Activated T-helper 1 cell treated with Interleukin-2 at 50 U/mL for 16 hours (primary cell): ENCODE measurements at places on chromosomes 4 and X.

DNA sequence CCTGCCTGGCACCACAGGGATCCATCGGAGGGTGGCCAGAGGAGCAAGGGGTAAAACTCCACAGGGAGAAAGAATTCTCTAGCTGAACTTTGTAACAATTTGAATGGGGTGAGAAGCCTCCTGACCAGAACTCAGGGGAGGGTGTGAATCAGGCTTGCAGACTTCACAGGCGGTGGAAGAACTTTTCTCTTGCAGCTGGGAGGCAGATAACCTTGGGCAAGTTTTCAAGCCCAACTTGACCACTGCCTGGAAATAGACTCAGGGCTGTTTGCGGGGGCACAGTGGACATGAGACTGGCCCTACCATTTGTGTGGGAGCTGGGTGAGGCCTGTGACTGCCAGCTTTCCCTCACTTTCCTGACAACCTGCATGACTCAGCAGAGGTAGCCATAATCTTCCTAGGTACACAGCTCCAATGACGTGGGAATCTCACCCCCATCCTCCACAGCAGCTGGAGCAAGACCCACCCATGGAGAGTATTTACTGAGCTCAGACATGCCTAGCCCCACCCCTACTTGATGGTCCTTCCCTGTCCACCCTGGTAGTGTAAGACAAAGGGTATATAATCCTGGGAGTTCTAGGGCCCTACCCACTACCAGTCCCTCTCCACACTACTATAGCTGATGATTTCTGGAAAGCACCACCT, 210.0 kb upstream of the AGTR2 start:
- DNase-seq: no peak

- no peak for DNase-seq
Observed at GRCh38 chr4:53522334-53522733, 69.0 kb downstream of the LNX1 start.

DNA sequence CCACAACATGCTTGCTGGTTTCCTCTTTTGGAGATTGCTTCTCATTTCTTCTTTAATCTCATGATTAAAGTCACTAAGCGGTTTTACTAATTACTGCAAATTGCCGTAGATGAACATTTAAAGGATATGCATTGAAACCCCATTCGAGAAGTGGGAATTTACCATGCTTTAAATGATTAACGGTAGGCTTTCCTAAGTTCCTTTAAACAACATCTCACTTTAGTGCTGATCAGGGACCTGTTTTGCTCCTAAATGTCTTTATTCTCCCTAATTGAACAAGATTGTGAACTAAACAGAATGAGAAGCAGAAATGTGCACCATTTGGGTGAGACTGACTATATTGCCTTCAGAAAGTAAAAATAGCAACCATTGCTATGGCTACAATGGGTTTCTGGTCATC, 430.3 kb downstream of the GALNTL6 start:
- DNase-seq: no peak

- DNase-seq: no peak
Observed at GRCh38 chr4:113840861-113841260, 79.3 kb upstream of the CAMK2D start.

- no peak for DNase-seq
Observed at GRCh38 chr4:44760142-44760898, 34.0 kb upstream of the GNPDA2 start.

DNA sequence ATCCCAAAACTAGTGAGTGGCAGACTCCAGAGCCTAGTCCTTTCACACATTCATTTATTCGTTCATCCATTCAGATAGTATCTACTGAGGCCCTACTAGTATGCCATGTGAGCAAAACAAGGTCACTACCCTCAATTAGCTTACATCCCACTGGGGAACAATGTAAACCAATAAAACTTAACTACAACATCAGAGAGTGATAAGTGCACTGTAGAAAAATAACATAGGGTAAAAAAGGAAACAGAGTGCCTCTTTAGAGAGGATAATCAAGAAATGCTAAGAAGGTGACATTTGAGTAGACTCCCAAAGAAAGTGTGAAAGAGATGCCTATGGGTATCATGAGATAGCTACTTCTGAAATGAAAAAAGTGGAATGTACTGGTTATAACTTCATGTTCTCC, 18.5 kb downstream of the PAPSS1 start:
- DNase-seq: no peak

GRCh38 chr4:125297116-125297515, 17.6 kb upstream of the FAT4 start:
- DNase-seq: no peak

DNA sequence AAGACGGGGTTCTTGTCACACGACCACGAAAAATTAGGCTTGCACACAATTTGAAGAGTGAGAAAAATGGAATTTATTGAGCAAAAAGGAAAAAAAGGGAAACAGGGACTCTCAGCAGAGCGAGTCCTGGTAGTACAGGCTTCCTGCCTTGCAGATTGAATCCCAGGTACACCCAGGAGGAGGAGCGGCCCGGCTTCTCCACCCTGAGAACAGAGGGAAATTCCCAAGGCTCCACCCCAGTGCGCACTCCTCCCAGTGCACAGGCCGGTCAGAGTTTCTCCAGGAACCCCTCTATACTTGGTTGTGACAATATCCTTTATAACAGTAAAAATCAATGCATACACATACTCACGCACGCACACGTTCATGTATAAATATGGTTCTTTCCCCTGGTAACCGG, 22.0 kb downstream of the SLC4A4 start:
- DNase-seq: no peak

- DNase-seq: no peak
Observed at GRCh38 chrX:27675493-27675892, 85.3 kb downstream of the DCAF8L2 start.

DNA sequence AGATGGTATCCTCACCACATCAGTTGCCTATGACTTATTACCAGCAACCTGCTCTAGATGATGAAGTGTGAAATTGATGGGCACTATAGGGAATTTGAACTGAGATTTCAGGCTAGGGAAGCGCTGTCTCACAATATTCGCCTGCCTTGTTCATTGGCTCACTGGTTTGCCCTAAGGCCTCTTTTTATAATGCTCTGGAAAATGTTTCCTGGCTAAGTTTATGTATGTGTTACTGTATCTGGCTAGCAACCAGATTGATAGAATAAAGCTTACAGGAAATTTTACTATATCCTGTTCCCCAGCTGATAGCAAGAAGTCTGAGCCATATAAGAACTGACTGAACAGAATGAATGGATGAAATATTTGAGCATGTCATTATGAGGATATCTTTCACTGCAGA, 71.6 kb downstream of the GSTCD start:
- no peak for DNase-seq

- DNase-seq: peak; percentile 51
Observed at GRCh38 chr4:2412534-2412884, 5.9 kb downstream of the ZFYVE28 start.

- DNase-seq: no peak
Observed at GRCh38 chr4:86543560-86544309, 50.4 kb upstream of the PTPN13 start.

DNA sequence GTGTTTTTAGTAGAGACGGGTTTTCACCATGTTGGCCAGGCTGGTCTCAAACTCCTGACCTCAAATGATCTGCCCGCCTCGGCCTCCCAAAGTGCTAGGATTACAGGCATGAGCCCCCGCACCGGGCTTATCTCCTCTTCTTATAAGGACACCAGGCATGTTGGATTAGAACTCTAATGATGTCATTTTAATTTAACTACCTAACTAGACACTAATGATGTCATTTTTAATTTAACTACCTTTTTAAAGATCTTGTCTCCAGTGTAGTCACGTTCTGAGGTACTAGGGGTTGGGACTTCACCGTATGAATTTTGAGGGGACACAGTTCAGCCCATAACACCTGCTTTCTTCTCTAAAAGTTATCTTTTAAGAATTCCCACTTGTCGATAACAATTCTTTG, 37.7 kb upstream of the MAGED1 start:
- DNase-seq: no peak

DNA sequence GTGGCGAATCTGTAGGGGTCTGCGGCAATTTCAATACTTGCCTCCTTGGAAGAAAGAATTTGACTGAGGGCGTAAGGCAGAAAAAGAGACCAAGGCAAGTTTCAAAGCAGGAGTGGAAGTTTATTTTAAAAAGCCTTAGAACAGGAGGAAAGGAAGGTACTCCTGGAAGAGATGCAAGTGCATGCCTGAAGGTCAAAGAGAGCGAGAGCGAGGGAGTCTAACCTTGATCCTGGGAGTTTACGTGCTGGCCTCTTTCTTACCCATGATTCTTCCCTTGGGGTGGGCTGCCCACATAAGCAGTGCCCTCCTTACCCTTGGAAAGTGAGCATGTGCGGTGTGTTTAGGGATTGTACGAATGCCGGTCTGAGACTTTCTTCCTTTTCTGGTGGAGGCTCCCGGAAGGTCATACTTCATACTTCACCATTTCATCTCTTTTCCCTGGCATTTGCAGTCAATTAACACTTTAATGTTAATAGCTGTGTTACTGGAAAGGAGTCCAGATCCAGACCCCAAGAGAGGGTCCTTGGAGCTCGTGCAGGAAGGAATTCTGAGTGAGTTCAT, 40.0 kb downstream of the ARSD start:
- no peak for DNase-seq

GRCh38 chr4:8364848-8365350, 75.6 kb downstream of the ACOX3 start:
- DNase-seq: no peak

DNA sequence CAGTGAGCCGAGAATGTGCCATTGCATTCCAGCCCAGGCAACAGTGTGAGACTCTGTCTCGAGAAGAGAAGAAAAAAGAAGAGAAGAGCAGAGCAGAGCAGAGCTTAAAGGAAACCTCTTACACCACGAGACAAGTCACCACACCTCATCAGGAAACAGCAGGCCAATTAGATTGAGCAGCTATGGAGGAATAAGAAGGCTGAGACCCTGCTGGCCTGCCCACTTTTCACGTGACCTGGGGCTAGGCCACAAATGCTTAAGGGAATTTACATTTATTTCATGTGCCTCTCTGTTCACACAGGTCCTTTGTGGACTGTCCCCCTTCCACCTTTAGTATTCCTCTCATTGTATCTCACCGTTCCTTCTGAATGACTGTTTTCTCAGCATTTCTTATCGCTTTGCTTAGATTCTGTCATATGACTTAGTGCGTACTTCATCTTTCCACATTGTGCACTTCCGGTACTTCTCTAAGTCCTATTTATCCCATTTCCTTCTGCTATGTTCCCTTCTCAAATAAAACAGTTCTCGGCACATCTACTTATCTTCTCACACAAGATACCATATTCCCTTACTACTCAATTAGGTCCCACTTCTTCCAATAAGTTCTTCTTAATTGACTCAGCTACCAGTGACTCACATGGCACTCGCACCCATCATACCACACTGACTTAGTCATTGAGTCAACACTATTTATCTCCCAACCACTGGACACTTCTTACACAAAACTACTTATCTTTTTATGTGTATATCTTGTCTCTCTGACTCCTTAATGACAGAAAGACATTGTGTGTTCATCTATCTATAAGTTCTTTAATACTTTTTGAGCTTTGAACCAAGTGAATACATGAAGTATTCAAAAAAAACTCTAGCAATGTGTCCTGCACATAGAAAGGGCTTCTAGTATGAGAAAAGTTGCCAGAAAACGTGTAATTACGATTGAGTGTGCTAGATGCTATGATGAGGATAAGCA, 11.0 kb downstream of the CUL4B start:
- DNase-seq: no peak

- no peak for DNase-seq
Observed at GRCh38 chrX:35868501-35868900, 51.0 kb upstream of the CFAP47 start.

- DNase-seq: no peak
Observed at GRCh38 chr4:153523941-153524386, 57.8 kb downstream of the TMEM131L start.

GRCh38 chrX:64580035-64580434, 184.8 kb upstream of the MTMR8 start:
- DNase-seq: no peak

DNA sequence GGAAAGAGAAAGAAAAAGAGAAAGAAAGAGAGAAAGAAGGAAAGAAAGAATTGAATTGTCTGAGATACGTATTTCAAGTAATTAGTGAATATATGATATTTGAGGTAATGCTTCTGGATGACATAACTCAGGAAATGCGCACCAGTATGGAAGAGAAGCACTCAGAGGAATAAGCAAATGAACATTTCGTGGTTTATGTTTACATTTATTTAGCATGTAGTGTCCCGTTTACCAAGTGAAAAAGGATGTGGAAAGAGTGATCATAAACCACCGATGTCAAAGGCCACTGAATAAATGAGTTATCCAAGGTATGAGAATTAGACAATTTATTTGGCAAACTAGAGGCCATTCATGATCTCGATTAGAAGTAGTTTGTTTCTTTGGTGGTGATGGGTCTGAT, 200.4 kb downstream of the ARAP2 start:
- DNase-seq: no peak

GRCh38 chrX:1099146-1099770, 113.2 kb downstream of the CRLF2 start:
- no peak for DNase-seq

DNA sequence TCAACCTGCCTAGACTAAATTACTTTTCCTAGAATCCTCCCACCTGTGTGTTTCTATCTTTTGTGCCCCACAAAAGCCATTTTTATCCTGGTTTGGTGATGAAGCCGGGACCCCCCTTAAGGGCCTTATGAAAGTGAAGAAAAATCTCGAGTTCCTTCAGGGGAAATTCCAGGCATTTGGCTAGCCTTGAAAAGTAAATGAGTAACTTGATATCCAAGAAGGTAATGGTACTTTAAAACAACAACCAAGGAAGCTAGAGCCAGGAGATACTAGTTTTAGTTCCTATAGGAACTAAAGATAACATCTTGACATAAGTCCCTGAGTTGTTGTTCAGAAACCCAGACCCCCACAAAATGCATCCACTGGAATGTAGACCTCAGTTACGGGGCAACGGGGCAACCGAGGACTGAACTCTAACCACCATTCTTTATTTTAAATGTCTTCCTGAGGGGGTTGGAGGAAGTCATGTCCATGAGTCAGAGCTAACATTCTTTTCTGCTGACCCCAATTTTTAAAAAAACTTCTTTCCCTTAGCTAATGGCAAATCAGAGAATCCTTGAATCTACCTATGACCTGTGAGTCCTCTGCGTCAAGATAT, 73.9 kb downstream of the VCX3A start:
- DNase-seq: no peak

GRCh38 chr4:128916832-128917231, 107.3 kb downstream of the JADE1 start:
- DNase-seq: no peak

- DNase-seq: no peak
Observed at GRCh38 chrX:129318375-129318774, 204.9 kb downstream of the SMARCA1 start.

DNA sequence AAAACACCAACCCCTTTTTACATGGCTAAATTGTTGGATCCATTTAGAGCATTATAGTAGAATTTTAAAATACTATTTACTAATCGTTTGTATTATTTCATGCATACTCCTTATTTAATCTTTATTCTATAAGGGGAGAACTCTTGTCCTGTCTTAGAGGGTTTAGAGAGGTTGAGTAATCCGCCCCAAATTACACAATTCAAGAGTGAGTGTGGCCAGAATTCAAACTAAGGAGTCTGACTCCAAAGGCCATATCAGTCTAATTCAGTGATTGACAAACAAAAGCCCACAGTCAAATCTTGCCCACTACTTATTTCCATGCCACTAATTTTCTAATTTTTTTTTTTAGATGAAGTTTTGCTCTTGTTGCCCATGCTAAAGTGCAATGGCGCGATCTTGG, 33.7 kb upstream of the NEIL3 start:
- DNase-seq: no peak
